ENCODE measurements at places on chromosomes 3 and 15.

DNA sequence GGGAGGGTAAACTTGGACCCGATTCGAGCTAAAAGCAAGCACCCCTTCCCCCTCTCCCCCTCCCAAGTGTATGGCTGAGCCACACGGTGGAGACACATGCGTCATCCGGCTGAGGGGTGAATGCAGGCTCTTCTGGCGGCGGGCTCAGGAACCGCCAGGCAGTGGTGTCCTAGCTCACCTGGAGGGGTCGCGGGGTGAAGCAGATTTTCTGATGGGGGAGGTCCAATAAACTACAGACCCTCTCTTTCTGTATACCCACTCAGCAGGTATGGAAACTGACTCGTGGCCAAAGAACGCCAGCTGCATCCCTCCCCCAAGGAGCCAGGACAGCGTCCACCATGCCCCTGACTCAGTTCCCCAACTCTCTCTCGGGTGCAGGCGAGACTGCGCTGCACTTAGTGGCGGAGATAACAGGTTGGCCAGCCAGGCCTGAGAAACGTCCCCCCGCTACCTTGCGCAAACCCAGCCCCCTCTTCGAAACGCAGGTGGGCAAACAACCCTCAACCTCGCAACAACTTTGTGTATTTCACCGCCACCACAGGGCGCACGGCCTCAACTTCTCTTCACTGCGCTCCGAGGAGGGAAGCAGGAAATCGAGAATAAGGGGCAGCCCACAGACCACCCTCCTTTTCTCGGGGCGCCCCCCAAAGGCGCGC, 1.3 kb downstream of the MAGI1 start:
- peak; percentile 53 for DNase-seq

DNA sequence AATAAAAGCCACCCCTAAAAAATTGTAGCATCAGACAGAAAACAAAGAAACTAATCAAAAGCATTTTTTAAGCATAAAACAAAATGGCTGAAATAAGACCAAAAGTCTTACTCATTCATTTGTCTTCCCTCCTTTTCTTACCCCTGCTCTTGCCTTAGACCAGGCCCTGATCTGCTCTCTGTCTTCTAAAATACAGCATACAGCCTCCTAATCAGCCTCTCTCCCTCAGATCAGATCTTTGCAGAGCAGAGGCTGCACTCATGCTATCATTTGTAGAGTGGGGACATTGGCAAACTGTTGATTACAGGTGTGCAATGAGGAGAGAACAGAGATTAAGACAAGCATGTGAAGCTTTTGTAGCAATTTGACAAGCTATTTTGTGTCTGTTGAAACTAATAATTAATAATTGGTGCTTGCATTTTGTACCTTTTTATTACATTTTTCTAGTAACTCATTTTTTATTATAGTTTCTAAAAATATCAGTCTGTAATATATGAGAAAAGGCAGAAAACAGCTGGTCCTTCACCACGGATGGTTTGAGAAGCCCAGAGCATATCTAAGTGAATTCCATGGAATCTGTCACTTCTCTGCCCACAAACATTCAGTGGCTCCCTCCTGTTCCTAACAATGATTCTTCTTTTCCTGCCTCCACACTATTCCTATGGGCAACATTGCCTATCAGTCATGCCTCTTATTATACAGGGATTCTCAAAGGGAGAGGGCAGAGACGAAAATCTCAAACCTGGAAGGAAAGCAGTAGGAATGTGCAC, 286.2 kb upstream of the STT3B start:
- DNase-seq: no peak

DNA sequence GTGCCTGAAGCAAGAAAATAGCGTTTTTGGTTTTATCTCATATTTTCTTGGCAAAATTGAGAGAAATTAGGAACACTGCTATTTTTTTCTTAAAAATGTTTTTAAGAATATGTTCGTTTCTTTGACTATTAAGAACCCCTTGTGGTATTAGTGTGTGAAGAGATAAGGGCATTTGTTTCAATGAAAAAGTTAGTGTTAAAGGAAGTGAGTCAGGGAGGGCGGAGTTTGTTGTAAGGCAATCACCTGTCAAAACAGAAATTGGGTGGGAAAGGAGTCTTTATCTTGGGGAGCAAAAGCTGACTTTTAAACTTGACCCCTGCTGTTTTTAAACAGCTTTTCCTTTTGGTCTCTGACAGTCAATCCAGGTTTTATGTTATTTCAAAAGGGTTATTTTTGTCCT, 4.2 kb downstream of the RAP2B start:
- DNase-seq: peak; percentile 56

- DNase-seq: no peak
These were observed 52.4 kb downstream of the MCCC1 start for GRCh38 chr3:183046883-183047282.

Data from KBM-7 (cell line).